ENCODE measurements at places on chromosomes 1 and 21. TPM values are rescaled to one million over a fixed set of nuclear protein-coding genes. Genes with fewer than 3 reads are reported as not detected.

GRCh38 chr21:44024887-44025353 lies 12.8 kb downstream of the TRAPPC10 start:
- H3K4me1 ChIP-seq: 0 out of 2 replicates have a peak, but pooled peaks cover 6% of the 10 kb centered on the region
- H3K36me3 ChIP-seq: peaks cover 13% of the 10 kb centered on the region
- no peaks in the 10 kb centered on the region for H3K27me3 ChIP-seq
- H3K27ac ChIP-seq: no peak overlapping the region

- peaks cover 24% of the 10 kb centered on the region for H3K4me1 ChIP-seq
- DNase-seq: no peak
- no peak overlapping the region for H3K27ac ChIP-seq
- H3K27me3 ChIP-seq: no peaks in the 10 kb centered on the region
- no peaks in the 10 kb centered on the region for H3K36me3 ChIP-seq
These were observed 1.1 kb upstream of the LCK start for GRCh38 chr1:32249831-32250525.

DNA sequence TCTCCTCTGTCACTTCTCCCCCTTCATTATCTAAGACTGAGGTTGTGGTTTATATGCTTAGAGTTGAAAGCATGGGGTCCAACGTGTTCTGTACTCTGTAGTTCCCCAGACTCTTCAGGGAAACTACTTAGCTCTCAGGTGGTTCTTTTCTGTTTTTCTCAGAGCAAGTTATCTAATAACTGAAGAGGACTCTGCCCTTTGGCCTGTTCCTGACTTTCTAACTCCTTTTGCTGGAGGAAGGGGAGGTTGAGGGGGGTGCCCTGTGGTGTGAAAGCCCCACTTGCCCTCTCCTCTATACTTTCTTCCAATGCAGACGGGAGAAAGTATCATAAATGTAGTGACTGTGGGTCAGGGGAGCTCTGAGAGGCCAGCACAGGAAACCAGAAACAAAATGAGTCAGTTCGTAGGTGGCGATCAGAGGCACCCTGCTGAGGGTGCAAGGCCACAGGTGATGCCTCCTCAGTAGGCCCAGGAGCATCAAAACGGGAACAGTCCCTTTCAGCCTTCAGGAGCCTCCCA lies 5.0 kb downstream of the SLC25A44 start:
- H3K4me3 ChIP-seq: no peak overlapping the region
- peaks cover 13% of the 10 kb centered on the region for H3K4me1 ChIP-seq
- no peak for DNase-seq

RYR2 gene
- not detected for total RNA-seq

DNALI1 gene
- 1.0 TPM for total RNA-seq

RHEX gene
- not detected for total RNA-seq

NBPF10 gene
- total RNA-seq: 2.1 TPM

GRCh38 chr1:33321178-33321577 lies 280 bp upstream of the A3GALT2 start:
- peaks cover 38% of the 10 kb centered on the region for H3K36me3 ChIP-seq
- no peak for DNase-seq
- H3K27me3 ChIP-seq: no peaks in the 10 kb centered on the region
- no peak overlapping the region for H3K4me3 ChIP-seq
- H3K27ac ChIP-seq: no peak overlapping the region

GRCh38 chr1:202168861-202169260 lies 8.5 kb upstream of the PTPN7 start:
- H3K4me1 ChIP-seq: peaks cover 5% of the 10 kb centered on the region
- H3K27me3 ChIP-seq: no peaks in the 10 kb centered on the region
- no peak overlapping the region for H3K27ac ChIP-seq
- DNase-seq: no peak
- H3K4me3 ChIP-seq: no peak overlapping the region
- no peaks in the 10 kb centered on the region for H3K36me3 ChIP-seq

DNA sequence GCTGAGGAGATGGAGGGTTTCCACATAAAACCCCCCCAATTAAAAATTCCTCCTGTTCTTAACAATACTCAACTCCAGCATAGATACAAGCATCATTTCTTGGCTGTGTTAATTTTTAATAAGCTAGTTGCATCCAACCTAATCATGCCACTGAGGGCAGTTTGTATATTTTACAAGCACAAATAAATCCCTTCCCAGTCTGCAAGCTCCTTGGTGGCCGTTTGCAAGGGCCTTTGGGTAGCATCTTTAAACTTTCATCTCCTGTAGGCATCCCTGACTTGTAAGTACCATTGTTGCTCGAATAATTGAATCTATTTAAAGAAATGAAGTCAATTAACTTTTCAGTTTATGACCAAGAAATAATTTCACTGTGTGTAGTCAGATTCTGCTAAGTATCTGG lies 103.5 kb upstream of the AJAP1 start:
- DNase-seq: no peak
- H3K36me3 ChIP-seq: no peaks in the 10 kb centered on the region
- H3K4me1 ChIP-seq: no peaks in the 10 kb centered on the region
- no peak overlapping the region for H3K27ac ChIP-seq

TIE1 gene
- total RNA-seq: not detected

DNA sequence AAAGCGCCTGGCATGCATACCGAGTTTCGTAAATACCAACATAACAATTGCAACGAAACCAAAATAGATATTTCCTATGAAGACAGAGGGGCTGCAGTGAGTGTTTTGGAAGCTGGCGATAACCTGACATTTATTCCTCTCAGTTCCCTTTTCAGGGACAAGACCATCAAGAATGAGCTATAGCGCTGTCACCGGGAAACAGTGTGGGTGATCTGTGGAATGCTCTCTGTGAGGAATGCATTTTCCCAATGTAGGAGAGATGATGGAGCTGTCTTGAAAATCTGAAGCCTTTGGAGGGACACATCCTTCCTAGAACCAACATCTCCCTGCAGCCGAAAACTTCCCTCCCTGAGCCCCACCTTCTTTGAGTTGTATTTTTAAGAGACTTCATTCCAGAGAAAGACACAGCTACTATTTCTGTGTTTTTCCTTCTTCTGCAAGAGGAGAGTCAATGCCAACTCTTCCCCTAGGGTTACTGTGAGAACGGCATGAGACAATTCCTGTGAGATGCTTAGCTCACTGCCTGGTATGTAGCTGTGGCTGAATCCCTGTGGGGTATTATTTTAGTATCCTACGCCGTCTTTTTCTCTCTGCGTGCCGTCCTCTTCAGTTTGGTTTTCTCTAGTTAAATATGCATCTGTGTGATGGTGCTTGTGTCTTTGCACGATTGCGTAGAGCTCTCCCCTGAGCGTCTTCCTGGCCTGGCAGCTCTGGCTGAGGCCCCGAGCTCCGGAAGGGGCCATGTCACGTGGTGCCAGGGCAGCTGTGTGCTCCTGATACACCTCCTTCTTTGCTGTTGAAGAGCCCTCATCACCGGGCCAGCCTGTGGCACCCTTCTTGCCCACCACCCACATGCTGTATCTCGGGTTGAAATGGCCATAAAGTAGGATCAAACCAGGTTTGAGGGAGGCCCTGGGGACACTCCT lies 45.2 kb downstream of the AJAP1 start:
- H3K4me1 ChIP-seq: no peaks in the 10 kb centered on the region
- no peak overlapping the region for H3K27ac ChIP-seq
- no peaks in the 10 kb centered on the region for H3K36me3 ChIP-seq
- H3K4me3 ChIP-seq: no peak overlapping the region
- no peaks in the 10 kb centered on the region for H3K27me3 ChIP-seq

CATSPERE gene
- not detected for total RNA-seq
